Left renal cortex interstitium (tissue), 4 donors: ENCODE measurements at places on chromosomes 12 and 14.

DNA sequence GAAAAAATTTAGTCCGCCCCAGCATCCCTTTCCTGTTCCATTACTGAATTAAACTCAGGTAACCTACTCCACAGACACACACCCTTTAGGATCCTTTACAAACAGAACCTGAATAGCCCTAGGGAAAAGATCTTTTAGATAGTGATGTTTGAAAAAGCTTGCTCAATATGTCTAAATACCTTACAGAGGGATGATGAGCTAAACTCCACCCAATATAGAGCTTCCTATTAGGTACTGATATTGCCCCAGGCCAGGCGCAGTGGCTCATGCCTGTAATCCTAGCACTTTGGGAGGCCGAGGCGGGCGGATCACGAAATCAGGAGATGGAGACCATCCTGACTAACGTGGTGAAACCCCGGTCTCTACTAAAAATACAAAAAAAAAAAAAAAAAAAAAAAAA lies 50.1 kb downstream of the FERMT2 start:
- DNase-seq = no peak

GRCh38 chr14:80615831-80616230 lies 325.7 kb downstream of the CEP128 start:
- no peak for DNase-seq

DNA sequence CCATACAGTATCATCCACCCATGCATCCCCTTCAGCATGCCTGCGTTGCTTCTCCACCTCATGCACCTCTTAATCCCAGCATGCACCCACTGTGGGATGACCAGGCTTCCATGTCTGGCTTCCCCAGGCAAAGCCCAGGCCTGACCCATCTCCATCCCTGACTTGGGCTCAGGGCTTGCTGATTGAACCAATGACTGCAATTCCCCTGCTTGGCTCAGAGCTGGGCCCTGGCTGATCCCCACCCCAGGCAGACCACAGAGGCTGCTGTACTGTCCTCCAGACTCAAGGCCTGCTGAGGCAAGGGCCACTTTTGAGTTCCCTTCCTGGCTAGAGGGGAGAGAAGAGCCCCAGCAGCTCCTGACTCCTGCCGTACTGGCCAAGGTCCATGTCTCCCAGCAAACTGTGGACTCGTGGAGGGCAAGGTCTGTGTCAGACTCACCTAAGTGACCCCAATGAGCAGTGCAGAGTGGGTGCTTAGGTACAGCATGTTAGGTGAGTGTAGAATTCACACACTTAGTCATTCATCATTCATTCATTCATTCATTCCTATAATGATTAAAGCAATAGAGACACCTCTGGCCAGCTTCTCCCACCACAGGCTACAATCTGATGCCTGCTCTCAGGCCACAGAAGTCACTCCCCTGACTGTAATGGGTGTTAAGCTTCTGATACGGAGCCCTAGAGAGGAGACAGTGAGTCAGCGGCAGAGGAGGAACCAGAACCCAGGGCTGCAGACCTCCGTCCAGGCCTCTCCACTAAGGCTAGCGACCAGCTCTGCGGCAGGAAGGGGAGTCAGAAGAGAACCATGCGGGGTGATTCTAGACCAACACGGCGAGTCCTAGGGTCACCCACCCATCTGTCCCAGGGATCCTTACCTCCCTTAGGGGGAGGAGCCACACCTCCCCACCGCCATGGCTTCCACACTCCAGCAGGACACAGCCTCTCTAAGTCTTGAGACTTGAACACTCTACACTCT lies 2.9 kb downstream of the BEGAIN start:
- DNase-seq = no peak

DNA sequence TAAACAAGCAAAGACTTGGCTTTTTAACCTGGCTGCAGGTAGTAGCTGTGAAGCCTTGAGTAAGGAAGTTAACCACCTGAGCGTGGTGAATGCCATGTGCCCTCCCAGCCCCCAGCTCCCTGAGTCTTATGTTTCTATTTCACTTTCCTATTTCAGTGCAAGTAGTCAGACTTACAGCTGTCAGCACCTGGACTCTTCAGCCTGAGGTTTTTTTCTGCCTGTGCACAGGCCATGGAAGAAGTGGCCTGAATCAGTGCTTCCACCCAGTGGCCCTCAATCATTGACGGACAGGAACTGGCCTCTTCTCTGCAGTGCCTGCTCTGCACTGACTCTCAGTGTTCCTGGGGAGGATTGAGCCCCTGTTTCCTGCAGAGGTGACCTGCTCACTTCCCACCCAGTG lies 796.4 kb downstream of the MED13L start:
- DNase-seq = no peak

DNA sequence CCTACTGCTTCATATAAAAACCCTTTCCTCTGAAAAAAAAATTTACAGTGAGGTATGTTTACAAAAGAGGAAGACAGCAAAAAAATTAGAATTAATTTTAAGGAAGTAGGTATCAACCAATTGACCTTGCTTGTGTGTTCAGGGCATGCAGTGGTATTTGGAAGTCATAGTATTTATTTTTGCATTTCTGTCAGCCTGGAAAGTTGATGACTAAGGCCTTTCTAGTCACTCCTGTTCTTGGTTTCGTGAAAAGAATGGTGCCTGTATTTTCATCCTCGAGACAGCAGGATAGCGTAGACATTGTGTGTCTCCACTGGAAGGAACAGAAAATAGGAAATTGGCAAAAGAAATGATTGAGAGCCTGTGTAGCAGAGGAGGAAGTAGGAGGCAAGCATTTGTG lies 24.5 kb downstream of the SLC16A7 start:
- no peak for DNase-seq

DNA sequence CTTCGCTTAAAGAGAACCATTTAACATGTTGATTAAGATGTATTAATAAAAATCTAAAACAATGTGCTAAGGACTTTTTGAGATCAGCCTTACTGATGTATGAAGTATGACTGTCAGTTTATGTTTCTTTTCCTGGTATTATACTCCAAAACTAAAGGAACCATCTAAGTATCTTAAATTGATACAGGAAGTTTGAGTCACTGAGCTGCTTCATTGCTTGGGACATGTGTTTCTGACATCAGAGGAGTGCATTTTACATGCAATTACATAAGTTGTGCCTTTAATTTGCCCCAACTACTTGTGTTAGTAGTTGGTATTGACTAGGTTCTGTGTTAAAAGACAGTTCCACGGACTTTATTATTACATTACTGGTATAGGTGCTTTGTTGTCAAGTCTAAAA lies 50.9 kb downstream of the PROX2 start:
- DNase-seq = no peak

- DNase-seq = no peak
These were observed 3.7 kb upstream of the DHRS4L2 start for GRCh38 chr14:23984891-23985602.

DNA sequence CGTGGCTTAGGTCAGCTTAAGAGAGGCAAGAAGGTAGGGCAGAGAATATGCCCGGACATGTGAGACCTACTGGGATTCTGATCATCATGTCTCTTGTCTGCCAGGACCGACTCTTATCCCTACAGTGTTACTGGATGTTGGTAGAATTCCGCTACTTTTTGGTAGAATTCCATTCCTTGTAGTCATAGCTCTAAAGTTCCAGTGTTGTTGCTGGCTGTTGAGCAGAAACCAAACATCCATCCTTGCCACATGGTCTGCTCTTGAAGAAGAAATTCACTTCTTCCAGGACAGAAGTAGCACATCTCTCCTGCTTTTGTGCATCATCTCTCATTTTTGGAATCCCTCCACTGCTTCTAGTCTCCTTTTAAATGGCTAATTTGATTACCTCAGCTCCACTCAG lies 453.7 kb downstream of the RPL10L start:
- no peak for DNase-seq

DNA sequence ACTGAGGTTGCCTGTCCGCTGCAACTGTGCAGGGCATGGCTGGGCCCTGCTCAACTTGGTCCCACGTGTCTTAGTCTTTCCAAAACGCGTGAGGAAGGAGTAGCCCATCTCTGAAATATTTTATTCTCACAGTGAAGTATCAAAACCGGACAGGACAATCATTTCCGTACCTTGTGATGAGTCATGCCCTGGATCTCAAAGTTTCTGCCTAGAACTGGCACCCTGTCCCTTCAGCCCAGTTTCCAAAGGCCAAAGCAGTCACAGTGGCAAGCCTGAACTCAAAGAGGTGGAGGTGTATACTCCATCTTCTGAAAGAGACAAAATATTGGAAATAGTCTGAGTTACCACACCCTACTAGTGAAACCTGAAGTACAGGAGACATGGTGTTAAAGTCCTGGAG lies 28.5 kb upstream of the SRGAP1 start:
- DNase-seq = no peak

- no peak for DNase-seq
These were observed 867 bp downstream of the C12orf42 start for GRCh38 chr12:103494734-103495468.

DNA sequence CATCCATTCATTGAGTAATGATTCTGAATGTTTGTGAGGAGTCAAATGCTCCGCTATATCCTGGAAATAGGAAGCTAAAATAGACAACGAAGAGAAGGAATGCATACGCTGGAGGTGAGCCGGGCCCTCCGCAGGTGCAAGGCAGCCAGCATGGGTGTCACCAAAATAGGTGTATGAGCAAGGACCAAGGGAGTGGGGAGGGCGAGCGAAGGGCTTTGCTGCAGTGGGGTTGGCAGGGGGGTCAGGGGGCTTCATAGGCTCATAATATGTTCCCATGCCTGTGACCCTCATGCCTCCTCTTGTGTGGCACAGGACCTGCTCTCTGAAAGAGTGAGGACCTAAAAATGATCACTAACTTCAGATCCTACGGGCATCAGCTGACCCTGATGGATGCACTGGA lies 73.0 kb downstream of the PRMT8 start:
- DNase-seq = no peak
